Thymus (tissue), 14 donors: ENCODE measurements at places on chromosomes 16 and 17. TPM values are rescaled to one million over a fixed set of nuclear protein-coding genes. Genes with fewer than 3 reads are reported as not detected.

- DNase-seq, result peak; percentile 67
Measured at GRCh38 chr17:48814504-48814903, 2.5 kb downstream of the TTLL6 start.

- DNase-seq, result no peak
Measured at GRCh38 chr17:83149761-83150251, 70.4 kb downstream of the METRNL start.

Gene CES5A
- 0.09 TPM for total RNA-seq

GRCh38 chr17:11690681-11691080 is 92.4 kb downstream of the DNAH9 start:
- no peak for DNase-seq

GRCh38 chr16:22120440-22120839 is 28.1 kb downstream of the VWA3A start:
- DNase-seq, result no peak

DNA sequence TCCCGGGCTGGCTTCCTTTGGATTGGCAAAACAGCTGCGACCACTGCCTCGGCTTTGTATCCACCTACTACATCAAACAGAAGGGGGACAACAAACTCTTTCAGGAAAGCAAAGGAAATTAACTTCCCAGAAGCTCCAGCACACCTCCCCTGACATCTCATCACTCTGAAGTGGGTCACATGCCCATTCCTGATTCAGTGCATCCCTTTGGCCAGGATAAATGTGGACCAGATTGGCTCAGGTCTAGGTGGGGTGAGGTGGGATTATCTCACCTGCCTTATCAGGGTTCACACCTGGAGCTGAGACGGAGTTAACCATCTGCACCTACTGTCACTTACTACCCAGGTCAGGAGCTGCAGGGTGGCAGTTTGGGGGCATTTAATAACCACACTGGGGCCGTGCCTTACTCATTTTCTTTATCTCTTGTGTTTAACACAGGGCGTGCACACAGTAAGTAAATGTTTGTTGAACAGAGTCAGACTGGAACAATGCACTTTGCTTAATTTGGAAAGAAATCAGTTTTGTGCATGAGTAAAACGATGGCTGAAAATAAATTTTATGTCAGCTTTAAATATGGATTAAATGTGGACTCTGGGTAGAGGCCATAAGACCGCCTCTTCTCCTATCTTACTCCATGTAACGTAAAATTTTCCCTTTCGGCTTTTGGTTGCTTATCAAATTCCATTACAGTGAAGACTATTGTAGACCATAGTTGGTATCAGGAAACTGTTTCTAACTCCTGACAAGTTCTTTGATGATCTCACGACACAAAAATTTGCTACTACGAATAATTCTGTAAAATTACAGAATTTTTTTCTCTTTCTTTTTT is 36.0 kb downstream of the IQCK start:
- no peak for DNase-seq

Gene SP6
- 0.28 TPM for total RNA-seq

Gene MYH2
- 0.09 TPM for total RNA-seq

DNA sequence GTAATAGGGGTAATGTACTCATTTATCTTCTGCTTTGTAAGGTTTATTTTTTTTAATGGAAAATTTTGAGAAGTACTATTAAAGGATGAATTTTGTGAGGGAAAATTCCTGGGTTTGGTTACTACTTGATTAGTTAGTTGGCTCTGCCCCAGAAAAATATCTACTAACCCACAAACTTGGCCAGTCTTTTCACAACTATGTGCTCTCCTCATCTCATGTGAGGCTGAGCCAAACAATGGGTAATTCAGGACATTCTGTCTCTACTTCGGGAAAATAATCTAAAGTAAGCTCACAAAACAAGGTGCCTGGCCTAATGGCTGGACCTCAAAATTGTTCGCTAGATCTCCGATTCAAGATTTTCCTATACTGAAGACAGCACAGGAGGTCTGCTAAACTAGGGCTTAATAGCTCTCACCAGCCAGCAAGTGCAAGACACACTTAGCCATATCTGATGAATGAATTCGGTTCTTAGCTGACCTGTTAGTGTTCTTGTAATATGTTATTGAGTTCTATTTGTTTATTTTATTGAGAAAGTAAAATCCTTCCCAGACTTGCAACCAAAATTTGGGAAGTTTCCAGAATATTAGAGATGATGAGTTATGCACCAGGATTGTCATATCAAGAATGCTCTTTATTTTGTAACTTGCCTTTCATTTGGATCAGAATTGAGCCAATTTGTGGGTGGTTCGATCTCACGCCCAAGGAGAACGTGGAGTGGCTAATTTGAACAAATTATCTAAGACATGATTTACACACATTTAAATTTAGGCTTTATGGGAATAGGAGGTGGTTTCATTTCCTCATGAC is 5.7 kb downstream of the KCNJ16 start:
- no peak for DNase-seq

Gene ANKFN1
- total RNA-seq, result 0.71 TPM
